ENCODE measurements at places on chromosomes 4 and X.

- no peak for DNase-seq
Measured at GRCh38 chr4:41747230-41748055, 1.1 kb downstream of the PHOX2B start.

DNA sequence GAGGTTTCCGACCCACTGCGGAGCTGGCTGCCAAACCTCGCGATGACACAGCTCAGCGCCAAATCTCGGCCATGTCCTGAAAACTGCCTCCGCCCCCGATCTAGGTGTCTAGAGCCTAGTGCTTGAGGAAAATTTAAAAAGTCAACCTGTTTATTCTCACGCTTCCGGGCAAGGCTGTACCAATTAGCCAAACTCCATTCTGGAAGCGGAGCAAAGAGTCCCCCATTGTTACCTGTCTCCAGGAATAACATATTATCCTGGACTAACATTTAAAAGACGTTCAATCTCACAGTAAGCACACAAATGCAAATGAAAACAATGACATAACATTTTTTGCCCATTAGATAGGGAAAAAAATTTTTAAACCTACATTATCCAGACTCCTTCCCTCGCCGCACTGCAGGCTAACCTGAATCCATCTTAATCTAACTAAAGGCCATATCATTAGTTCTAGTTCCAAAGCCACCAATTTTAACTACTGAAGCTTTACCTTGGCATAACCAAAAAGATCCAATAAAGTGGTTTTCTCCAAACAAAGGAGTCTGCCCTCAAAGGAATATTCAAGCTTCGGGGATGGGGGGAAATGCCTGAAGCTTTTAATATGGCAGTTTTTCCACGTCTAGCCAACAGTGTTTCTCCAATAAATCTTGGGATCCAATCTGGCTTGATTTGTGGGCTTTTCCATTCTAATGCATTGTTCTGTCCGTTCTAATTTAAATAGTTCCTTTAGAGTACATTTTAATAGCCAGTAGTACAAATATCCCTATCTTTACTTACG, 1.9 kb downstream of the HUWE1 start:
- DNase-seq = no peak

DNA sequence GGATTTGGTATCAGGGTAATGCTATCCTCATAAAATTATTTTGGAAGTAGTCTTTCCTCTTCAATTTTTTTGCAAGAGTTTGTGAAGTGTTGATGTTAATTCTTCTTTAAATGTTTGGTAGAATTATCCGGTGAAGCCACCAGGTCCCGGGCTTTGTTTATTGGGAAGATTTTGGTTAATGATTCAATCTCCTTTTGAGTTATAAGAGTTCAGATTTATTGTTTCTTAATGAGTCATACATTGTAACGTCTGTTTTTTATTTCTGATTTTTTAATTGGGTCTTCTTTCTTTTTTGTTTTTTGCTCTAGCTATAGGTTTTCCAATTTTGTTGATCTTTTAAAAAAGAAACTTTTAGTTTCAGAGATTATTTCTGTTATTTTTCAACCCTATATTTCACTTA, 412.3 kb downstream of the PDGFC start:
- DNase-seq = no peak

DNA sequence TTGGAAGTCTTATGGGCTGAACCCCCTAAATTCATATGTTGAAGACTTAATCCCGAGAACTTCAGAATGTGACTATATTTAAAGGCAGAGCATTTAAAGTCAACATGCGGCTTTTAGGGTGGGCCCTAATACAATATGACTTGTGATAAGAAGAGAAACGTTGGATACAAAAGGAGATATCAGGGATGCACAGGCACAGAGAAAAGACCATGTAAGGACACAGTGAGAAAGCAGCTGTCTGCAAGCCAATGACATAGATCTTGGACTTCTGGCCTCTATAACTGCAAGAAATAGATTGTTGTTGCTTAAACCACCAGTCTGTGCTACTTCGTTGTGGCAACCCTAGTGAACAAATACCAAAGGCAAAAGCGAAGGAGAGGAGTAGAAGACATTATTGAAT, 42.2 kb downstream of the GABRG1 start:
- DNase-seq = no peak

DNA sequence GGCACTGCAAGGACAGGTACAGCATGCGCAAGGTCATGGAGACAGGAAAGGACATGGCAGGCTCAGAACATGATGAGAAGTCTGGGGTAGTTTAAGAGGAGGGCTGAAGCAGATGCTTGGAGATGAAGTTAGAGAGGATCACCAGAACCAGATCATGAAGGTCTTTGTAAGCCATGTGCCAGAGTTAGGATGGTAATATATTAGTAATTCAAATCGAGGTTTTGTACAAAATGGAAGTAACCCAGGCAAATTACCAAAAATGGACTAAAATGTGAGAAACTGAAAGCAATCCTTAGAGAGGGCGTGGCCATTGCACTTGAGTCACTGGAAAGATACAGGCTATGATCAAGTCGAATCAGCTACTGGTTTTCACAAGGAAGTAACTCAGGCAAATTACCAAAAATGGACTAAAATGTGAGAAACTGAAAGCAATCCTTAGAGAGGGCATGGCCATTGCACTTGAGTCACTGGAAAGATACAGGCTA, 13.5 kb downstream of the RXFP1 start:
- DNase-seq = no peak

DNA sequence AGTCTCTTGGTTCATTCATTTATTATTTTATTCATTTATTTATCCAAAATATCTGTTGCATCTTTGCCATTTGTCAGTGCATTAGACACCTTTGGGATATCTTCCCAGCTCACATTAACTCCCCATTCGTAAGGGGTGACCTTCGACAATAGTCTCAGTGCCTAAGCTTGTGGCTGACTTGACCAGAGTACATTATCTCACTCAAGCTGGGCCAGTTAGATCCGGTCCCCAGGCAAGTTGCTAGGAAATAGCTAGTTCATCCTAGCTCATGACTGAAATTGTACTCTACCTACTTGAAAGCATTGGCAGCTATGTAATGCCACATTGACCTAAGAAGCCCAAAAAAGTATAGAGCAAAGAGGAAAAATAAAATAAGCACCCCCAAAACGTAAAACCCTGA, 165.3 kb downstream of the FBXO8 start:
- no peak for DNase-seq

- DNase-seq = no peak
Measured at GRCh38 chr4:83504503-83504902, 19.6 kb upstream of the ABRAXAS1 start.

- no peak for DNase-seq
Measured at GRCh38 chr4:142883040-142883832, 37.1 kb upstream of the INPP4B start.

DNA sequence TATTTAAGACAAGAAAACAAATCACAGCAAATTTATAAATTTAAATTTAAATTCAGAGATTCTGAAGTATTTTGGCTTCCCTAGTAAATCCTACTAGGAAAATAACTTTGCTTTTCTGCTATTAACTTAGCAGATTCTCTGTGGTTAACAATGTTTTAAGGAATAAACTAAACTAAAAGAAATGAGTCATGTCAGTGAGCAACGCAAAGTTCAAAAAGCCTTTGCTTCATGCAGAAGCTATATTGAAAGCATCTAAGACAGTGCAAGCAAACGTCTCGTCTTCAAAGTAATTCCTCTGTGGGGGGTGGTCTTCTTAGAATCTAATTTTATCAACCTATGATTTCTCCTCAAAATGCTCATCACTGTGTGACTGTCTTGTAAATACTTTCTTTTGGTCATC, 30.1 kb downstream of the GABRB1 start:
- no peak for DNase-seq

DNA sequence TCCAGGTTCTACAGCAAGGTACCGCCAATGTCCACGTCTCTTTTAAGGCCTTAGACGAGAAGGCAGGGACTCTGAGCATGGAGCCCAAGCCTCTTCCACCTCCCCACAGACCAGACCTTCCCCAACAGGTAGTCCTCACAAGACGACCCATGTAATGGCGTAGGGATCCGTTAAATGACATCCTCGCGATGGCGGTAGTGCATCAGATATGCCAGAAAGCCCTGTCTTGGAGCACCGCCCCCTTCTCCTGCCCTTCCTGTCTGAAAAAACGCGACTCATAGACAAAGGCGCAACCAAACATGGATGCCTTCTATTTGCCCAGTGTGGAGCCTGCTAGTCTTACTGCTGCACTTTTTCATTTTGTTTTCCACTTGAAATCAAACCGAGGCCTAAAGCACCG, 185.4 kb downstream of the OR13H1 start:
- no peak for DNase-seq

DNA sequence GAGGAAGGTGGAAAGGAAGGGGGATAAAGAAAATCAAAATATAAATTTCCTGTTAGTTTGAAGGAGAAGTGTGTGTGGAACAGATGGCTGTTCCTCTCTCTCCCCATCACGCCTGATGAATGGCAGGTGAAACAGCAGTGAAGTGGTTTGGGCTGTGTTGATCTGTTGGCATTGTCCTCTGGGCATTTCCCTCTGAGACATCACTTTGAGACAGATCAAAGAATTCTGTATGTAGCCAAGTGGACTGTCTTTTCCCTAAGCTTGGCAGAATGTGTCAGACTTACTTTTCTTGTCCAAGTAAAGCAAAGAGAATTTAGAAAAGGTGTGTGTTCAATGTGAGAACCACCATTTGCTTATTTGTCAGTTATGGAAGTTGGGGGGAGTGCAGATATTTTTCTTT, 47.5 kb downstream of the SEPTIN11 start:
- DNase-seq = no peak

DNA sequence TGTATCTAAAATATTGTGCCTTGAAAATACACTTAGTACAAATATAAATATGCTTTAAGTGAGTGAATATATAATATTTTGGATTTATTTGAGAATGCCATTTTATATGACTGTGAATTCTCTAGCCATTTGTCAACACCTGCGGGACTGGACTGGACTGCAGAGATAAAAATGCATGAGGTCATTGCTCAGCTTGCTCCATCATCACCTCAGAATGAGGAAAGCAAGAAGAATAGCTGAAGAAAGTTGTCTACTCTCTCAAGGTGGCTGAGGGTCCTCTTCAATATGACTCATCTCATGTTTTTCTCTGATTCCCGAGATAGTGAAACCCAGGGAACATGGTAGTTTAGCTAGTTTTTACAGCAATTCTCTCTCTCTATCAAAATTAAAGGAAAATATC, 732.5 kb upstream of the AGA start:
- DNase-seq = no peak

GRCh38 chrX:43745938-43746721, 90.0 kb downstream of the MAOA start:
- DNase-seq = no peak

- no peak for DNase-seq
Measured at GRCh38 chr4:2127609-2128332, 68.6 kb downstream of the NAT8L start.

GRCh38 chr4:40507977-40508376, 121.7 kb downstream of the RBM47 start:
- no peak for DNase-seq

- DNase-seq = no peak
Measured at GRCh38 chr4:61254406-61254805, 54.3 kb downstream of the ADGRL3 start.

Data from stimulated activated CD8-positive, alpha-beta memory T cell treated with anti-CD3 and anti-CD28 coated beads, Interleukin-15, amount 100 ng/mL, for 24 hours (primary cell).